ENCODE measurements at places on chromosomes 3 and 15. TPM values are rescaled to one million over a fixed set of nuclear protein-coding genes. Genes with fewer than 3 reads are reported as not detected.

DNA sequence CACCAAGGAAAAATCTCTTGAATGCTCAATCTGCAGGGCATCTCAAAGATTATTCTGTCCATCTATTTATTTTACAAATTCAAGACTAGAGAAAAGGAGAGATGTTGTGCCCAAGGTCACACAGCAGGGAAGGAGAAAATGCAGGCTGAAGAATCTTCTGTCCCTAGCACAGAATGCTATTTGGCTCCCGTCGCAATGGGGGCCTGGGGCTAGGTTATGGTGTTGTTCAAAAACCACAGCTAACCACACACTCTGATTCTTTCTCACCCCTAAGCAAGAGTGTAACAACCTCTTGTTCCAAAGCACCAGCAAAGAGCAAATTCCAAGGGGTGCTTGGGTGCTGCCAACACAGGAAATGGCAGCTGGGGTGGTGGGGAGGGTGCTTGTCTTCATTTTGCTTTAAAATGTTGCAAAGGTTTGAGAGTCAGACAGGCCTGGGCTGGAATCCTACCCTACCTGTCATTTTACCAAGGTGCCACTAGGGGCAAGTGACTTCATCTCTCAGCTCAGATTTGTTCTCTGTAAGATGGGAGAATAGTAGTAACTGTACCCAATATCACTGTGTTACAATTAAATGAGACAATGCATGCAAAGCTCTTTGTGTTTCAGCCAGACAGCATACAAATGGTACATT lies 112.5 kb downstream of the ADAMTS9 start:
- H3K4me1 ChIP-seq = no peaks in the 10 kb centered on the region
- no peak overlapping the region for H3K27ac ChIP-seq
- H3K36me3 ChIP-seq = no peaks in the 10 kb centered on the region
- H3K4me3 ChIP-seq = no peak overlapping the region
- no peaks in the 10 kb centered on the region for H3K27me3 ChIP-seq

DNA sequence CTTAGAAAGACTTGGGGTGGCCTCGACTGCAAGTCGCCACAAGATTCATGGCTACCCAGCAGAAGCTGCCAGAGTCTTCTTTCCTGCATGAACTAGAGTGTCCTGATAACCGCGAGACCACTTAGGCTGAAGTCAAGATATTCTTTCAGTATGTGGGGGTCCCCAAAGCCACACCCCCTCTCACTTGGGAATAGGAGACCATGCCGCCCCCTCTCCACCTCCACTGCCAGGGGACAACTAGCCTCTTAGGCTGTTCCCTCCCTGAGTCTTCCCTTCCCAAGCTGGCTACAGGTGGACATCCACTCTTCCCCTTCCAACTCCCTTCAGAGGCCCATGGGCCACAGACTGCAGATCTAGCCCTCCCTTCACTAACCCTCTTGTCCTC lies 1.3 kb upstream of the CCDC12 start:
- H3K27ac ChIP-seq = peak overlapping the region; percentile 82
- H3K27me3 ChIP-seq = no peaks in the 10 kb centered on the region
- H3K36me3 ChIP-seq = peaks cover 33% of the 10 kb centered on the region
- H3K4me1 ChIP-seq = peaks cover 65% of the 10 kb centered on the region
- H3K4me3 ChIP-seq = peak overlapping the region; percentile 94
- DNase-seq = no peak

- H3K4me1 ChIP-seq = no peaks in the 10 kb centered on the region
- peaks cover 43% of the 10 kb centered on the region for H3K27me3 ChIP-seq
- H3K36me3 ChIP-seq = no peaks in the 10 kb centered on the region
- no peak overlapping the region for H3K4me3 ChIP-seq
- no peak for DNase-seq
Measured at GRCh38 chr3:28575746-28576613, 227.4 kb upstream of the AZI2 start.

DNA sequence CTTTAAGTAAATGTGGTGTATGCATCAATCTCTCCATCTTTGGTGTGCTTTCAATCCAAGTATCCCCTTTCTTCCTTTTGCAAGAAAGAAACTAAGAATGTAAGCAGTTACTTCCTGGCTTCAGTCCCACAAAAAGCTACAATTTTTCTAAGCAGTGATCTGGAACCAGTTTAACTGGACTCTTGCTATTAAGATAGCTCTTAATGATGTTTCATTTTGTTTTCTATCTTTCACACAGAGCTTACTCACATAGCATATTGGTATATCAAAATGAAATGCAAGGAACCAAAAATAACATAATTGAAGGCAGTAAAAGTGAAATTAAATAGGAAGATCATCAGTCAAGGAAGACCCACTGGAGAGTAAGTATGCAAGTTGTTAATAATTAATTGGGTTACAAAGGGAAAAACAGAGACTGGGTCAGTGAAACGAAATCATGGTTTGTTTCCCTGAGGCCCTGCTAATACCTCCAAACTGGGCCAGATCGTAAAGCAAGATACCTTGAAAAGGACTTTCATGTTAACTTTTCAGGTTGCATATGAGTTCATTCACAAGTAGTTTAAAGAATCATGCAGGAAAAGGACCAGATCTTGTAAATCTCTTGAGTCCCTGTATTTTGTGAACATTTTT lies 41.9 kb downstream of the GPR160 start:
- H3K27ac ChIP-seq = no peak overlapping the region
- DNase-seq = no peak
- H3K4me1 ChIP-seq = no peaks in the 10 kb centered on the region

The SLC51B gene
- total RNA-seq = not detected
